ENCODE measurements at places on chromosomes 4 and X.

DNA sequence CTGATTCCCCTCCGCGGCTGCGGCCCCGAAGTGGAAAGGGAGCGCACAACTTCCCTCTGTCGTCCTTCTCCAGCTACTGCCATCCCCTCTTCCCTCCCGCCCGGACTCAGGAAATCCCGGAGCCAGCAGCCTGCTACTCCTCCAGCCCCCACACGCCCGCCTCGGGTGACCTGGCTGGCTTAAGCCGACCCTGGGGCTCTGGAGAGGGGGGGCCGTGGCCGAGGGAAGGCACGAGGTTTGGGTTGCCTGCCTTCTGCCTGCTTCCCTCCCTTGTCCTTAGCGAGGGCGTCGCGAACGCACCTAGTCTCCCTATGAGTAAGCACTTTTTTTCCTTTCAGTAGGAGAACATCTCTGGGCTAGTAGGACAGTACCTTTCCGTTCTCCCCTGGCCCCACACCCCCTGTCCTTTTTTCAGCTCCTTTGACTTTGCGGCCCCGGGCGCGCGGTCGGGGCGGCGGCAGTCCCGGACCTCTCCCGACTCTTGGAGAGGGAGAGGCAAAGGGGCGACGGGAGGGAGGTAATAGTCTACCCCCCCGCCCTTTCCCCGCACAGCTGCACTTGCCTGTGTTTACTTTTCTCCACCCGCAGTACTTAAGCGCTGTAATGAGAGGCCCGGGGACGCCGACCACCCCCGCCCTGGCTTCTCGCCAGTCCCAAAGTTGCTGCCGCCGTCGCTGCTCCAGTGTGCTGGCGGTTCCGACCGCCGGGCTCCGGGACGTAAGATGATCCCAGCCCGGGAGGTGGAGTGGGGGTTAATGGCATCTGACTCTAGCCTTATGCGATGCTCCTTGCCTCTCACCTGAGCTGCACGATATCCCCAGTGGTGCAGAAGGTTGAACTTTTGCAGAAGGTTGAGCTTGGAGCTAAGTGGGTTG lies 868 bp downstream of the PLS3 start:
- peak; percentile 73 for DNase-seq

DNA sequence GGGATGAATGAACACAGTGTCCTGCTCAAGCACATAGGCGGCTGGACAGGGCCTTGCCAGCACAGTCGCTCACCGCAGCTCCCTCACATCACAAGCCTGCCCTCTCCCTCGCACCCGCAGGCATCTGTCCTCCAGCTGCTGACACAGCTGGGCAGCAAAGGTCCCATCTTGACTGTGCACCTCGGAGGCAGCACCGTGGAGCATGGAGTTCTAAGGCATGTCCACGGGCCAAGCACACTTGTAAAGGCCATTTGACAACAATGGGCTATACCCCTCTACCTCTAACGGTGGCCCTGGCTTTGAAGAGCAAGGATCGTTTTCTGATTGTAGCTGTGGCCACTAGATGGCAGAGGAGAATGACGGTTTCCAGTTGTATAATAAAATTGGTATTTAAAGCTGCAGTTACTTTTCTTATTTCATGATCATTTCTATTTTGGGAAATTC lies 53.8 kb downstream of the APLN start:
- no peak for DNase-seq

- no peak for DNase-seq
These were observed 13.1 kb upstream of the G3BP2 start for GRCh38 chr4:75686346-75686745.

DNA sequence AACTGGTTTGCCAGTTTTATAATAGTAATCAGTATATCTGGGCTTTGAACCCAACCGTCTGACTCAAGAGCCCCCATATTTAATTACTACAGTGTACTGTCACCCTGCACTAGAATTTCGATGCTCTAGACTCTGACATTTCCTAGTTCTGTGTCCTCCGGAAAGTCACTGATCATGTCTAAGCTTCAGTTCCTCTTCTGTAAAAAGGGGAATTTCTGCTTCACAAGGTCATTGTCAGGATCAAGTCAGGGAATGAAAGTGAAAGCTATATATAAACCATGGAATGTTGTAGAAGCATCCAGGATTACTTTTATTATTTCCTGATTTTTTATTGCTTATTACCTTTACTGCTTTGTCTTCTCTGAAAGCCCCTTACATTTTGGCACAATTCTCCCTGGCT lies 4.0 kb upstream of the KCNIP4 start:
- DNase-seq, result no peak

GRCh38 chr4:19520939-19521520 lies 730.7 kb upstream of the SLIT2 start:
- no peak for DNase-seq

DNA sequence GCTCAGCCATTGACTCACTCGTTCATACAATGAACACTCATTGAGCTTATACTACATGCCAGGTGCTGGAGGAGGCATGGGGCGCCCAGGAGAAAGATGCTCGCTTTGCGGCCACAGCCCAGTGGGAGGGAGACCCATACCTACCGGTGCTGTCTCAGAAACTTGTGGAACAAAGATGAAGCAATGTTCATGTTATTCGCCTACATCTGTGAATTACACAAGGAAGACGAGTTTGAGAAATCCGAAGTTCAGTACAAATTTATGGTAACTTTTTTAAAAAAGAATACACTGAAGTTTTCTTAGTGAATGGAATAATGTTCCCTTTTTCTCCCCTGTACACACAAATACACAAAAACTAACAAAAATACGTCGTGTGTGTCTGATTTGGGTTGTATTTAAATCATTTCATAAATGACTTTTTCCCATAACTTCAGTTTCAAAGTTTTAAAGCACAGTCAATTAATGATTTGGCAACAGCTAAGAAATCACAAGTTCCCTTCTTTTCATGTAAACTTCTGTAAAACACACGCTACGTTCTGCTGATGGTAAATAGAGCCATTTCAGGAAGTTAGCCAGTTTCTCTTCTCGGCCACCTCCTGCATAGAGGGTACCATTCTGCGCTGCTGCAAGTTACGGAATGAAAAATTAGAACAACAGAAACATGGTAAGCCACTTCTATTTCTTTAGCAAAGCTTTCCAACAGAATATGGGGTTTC lies at the start of gene TLR8:
TLR8 (plus strand) TSS at position 575 of the 716 bp plus-strand sequence; CDS start at position 662, 87 bp downstream.
- no peak for DNase-seq

- DNase-seq, result no peak
These were observed 204.6 kb downstream of the RBMX2 start for GRCh38 chrX:130606425-130606824.

DNA sequence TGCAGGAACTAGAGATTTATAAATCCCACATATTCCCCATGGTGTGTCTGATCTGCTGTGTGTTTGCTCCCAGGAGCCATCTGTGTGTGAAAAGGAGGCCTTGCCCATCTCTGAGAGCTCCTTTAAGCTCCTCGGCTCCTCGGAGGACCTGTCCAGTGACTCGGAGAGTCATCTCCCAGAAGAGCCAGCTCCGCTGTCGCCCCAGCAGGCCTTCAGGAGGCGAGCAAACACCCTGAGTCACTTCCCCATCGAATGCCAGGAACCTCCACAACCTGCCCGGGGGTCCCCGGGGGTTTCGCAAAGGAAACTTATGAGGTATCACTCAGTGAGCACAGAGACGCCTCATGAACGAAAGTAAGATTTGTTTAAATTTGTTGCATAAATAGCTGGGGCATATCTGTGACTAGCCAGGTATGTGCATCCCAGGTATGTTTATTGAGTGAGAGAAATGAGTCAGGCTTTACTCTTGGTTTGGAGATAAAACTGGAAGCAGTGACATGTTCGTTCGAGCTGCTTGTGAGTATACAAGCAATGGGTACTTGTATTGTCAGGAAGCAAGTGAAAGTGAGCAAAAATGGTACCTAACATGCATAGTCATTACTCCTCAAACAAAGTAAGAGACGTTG lies 89.5 kb downstream of the PTTG2 start:
- DNase-seq, result no peak

DNA sequence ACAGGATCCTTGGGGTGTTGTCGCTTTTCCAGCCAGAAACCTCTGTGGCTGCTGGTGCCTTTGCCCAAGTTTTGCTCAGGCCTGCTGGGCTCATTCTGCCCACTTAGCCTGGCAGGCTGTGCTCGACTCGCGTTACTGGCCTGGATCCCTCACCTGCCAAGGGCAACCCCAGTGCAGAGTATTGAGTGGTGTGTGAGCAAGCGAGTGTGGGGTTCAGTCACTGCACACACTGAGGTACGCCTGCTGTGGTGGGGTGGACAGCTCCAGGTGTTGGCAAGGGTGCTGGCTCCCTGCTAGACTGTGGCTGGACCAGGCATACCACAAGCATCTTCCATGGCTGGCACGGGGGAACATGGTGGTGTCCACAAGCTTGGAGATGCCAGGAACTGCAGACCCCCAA lies 22.6 kb downstream of the SPCS3 start:
- no peak for DNase-seq

GRCh38 chrX:48521353-48522243 lies at the start of gene EBP:
EBP (plus strand) TSS chrX:48521808; CDS start chrX:48523772, 1,964 bp downstream.
- DNase-seq, result peak; percentile 96

- DNase-seq, result no peak
These were observed 138.9 kb upstream of the IL1RAPL2 start for GRCh38 chrX:104427073-104427472.

- DNase-seq, result no peak
These were observed 13.7 kb upstream of the TMSB4X start for GRCh38 chrX:12961196-12961718.

GRCh38 chrX:40098264-40099054 lies 701 bp upstream of the BCOR start:
- peak; percentile 76 for DNase-seq

- no peak for DNase-seq
These were observed 548.1 kb downstream of the PACRGL start for GRCh38 chr4:21248331-21248730.

DNA sequence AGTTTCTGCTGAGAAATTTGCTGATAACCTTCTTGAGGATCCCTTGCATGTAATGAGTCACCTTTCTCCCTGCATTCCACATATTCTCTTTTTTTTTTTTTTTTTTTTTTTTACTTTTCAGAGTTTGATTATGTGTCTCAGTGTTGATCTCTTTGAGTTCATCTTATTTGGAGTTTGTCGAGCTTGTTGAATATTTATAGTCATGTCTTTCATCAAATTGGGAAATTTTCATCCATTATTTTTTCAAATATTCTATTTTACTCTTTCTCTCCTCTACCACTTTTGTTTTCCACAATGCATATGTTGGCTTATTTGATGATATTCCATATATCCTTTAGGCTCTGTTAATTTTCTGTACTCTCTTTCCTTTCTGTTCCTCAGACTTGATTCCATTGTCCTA lies 136.1 kb downstream of the MAD2L1 start:
- DNase-seq, result no peak

- no peak for DNase-seq
These were observed 35.2 kb downstream of the SLC25A5 start for GRCh38 chrX:119503484-119503861.

GRCh38 chr4:181793096-181793495 lies 450.1 kb upstream of the TENM3 start:
- DNase-seq, result peak; percentile 100

DNA sequence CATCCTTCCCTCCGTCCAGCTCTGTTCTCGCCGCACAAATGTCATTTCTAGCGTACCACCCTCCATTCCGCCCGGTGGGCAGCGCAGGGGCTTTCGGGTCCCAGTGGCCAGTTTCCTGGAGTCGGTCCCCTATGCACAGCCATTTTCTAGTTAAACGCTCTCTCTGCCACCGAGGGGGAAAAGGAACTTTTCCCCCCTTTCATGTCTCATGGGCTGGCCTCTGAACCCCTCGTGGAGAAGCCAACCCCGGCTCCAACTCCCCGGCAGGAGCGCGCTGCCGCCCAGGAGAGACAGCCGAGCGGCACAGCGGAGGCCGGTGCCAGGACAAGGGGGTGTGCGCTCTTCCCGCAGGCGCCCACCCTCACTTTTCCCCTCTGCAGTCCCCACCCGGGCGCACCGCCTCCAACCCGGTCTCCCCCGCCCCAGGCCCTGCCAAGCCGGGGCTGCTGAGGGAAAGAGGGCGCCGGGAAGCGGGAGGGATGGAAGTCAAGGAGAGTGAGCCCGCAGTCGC lies 662 bp downstream of the APBB2 start:
- peak; percentile 34 for DNase-seq

DNA sequence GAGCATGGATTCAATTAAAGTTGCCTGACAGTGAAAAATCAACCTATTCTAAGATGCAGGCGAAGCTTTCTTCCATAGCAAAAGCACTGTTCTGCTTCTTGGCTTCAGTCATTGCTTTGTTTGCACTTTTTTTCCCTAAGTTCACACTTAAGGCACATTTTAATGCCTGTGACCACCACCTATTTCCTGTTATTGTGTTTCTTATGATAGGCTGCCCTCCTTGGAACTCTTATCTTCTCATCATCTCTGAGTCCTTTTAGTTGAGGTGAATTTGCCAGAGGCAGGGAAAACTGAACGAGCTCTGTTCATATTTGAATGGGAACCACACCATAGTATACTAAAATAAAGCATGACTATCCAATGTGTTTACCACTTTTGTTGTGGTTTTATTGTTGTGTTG lies 119.8 kb downstream of the SPCS3 start:
- DNase-seq, result no peak

- no peak for DNase-seq
These were observed 75.3 kb upstream of the C1QTNF7 start for GRCh38 chr4:15352524-15352923.

DNA sequence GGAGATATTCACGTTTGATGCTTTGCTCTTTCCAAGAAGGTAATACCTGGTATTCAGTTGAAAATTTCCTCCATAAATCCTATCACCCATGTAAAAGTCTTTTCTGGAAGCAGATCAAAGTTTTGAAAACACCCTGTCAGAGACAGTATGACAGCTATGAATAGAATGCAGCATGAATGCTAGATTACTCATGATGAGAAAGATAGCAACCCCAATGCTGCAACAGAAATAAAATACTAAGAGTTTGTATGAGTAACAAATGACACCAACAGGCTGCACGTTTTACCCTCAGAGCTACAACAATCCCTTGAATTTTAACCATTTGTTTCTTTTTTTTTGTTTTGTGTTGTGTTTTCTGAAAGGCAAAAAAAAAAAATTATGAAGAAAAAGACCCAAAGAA lies 108.6 kb downstream of the ARHGAP6 start:
- no peak for DNase-seq

DNA sequence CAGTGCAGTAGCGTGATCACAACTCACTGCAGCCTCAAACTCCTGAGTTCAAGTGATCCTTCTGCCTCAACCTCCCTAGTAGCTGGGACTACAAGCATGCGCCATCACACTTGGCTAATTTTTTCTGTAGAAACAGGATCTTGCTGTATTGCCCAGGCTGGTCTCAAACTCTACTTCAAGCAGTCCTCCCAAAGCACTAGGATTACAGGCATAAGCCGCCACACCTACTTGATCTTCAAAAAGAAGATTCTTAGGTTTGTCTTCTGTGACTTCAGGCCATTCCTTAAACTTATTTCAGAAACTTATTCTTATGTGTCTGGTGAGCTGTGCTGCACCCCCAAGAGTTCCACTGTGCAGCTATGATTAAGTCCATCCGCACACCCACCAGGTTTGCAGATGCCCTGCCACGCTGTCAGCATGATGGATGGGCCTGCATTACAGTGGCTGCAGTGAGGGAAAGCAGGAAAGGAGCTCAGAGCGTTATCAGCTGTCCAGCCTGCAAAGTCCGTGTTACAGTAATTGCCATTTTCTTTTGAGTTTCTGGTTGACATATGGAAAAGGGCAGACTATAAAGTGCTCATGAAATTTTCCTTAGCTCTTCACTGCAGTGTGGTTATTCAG lies 146.6 kb downstream of the AASDH start:
- peak; percentile 29 for DNase-seq
